GM12892 (cell line): ENCODE measurements at places on chromosomes 3 and 15.

DNA sequence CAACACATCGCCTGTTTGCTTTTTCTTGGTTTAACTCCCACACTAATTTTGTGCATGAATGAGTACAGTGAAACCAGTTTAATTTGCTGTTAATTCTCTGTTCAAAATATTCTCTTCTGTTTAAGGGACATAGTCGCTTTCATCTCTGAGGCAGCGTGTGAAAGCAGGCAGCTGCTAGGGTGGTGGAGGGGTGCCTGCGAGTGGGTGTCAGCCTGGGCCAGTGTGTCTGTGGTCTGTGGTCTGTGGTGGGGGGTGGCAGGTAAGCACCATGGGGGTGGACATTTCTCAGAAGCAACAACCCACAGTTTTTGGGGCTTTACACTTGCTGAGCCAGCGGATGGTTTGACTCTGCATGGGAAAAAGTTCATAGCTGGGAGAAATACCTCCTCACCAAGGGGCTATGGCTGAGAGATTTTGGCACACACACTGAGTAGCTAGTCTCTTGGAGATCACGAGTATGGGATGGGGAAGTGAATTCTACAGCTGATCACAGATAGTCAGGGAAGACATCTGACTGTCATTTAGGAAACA is 109.2 kb downstream of the EPHB1 start:
- peak; percentile 43 for DNase-seq

- no peak for DNase-seq
Measured at GRCh38 chr3:52249683-52250082, 4.1 kb downstream of the PPM1M start.

DNA sequence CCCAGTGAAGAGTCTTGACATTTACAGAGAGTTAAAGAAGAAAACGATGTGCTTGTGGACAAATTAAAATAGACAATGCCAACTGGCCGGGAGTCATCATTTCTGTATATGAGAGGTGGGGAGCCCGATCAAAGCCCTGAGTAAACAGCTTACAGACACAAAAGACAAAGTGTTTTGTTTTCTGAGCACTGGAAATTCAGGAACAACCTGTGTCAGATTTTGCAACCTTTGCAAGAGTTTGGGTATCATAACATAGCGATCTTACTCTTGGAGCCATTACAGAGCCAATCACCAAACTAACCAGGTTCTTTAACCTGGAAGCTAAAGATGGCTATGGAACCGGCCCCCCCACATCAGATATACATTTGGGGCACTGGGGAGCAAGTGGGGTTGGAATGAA is 101.9 kb upstream of the LRIG1 start:
- DNase-seq, result no peak

GRCh38 chr15:42691308-42691707 is 45.6 kb downstream of the CDAN1 start:
- no peak for DNase-seq

DNA sequence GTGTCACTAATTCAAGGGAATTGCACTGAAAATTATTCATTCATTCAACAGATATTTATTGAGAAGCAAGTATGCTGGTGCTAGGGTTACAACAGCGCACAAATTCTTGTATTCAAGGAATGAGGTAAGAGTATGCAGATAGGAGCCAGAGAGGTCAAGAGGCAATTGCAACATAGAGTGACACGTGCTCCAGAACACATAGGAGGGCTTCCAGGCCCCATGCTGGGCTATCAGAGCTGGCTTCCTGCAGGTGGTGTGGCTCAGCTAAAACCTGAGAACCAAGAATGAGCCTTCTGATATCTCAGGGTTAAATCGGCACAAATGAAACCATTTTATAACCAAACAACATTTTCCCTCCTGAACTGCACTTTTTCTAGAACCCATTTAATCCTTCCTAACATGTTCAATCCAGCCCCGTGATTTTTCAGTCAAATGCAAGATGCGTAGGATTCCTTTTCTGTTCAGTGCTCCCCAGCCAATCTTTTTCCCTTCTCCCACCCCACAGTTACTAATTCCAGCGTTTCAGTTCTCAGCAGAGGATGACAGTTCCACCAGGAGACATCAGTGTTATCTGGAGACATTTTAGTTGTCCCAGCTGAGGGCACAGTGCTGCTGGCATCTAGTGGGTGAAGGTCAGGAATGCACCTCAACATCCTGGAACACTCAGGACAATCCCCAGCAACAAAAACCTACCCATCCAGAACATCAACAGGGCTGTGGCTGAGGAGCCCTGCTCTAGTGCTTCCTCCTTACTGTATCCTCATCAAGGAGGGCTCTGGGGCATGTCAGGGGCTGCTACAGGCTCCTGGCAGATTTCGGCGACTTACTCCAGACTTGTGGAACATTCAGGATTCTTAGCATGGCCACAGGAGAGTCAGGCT is 13.1 kb downstream of the CCR5AS start:
- DNase-seq, result no peak

GRCh38 chr3:196334982-196335381 is 3.2 kb downstream of the TM4SF19 start:
- no peak for DNase-seq

DNA sequence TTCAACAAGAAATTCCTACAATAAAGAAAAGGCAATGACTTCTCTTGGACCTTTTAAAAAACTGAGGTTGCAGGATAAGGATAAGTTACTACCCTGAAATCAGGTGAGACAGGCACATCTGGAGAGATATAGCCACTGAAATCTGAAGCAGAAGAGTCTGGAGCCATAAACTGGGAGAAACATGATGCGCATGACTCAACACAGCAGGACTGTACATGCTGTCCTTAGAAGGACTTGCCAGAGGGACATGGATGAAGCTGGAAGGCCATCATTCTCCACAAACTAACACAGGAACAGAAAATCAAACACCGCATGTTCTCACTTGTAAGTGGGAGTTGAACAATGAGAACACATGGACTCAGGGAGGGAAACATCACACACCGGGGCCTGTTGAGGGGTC is 1020.2 kb downstream of the AGBL1 start:
- no peak for DNase-seq

GRCh38 chr15:90201130-90201943 is at the start of gene SEMA4B:
Gene SEMA4B, plus strand, starts transcription at chr15:90201330. Its CDS starts 249 bp downstream, at chr15:90201579.
- DNase-seq, result peak; percentile 97

DNA sequence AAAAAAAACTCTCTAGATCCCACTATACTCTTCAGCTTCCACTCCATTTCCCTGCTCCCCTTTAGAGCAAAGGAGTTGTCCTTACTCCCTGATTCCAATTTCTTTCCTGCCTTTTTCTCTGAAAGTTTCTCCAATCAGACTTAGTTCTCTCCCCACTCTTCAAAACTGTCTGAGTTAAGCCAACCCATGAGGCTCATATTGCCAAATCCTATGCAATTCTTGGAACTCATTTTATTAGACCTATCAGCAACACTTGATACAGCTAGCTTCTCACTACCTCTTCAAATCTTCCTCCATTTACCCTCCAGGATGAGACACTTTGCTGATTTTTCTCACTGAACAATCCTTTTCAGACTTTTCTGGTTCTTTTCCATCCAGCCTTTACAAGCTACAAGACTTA is 233.1 kb downstream of the THRB start:
- DNase-seq, result no peak

DNA sequence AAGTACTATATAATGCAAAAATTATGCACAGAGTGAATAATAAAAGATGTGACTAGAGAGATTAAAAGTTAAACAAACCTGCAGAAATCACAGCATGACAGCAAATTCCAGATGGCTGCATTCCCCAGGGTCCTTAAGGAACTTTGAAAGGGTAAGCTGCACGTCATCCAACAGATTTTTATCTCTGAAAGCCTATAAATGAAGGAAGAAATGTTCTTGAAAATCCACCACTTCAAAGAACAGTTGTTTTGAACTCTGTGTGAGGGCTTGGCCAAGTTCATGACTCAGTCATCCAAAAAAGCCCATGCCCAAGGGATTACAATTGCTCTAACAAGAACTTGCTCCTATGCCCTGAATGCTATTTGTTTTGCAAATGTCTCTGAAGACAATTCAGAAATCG is 603.6 kb downstream of the PLOD2 start:
- no peak for DNase-seq

GRCh38 chr15:48631176-48631770 is 14.2 kb downstream of the FBN1 start:
- DNase-seq, result no peak

GRCh38 chr3:81554801-81555200 is 206.6 kb downstream of the GBE1 start:
- DNase-seq, result no peak

- no peak for DNase-seq
Measured at GRCh38 chr15:85758655-85758978, 36.1 kb downstream of the KLHL25 start.

GRCh38 chr3:158407844-158408517 is 163.0 kb upstream of the MLF1 start:
- DNase-seq, result no peak
